ENCODE measurements at places on chromosomes 1 and 21. TPM values are rescaled to one million over a fixed set of nuclear protein-coding genes. Genes with fewer than 3 reads are reported as not detected.

GRCh38 chr1:187276677-187277076 lies 447.9 kb downstream of the PLA2G4A start:
- no peak for DNase-seq

KRTAP19-3 gene
- total RNA-seq, result not detected

KANK4 gene
- 0.07 TPM for total RNA-seq

GRCh38 chr1:25030674-25031589 lies 100.9 kb upstream of the RUNX3 start:
- no peak for DNase-seq

All from NCI-H460 (cell line).